ENCODE measurements at places on chromosomes 4 and X. TPM values are rescaled to one million over a fixed set of nuclear protein-coding genes. Genes with fewer than 3 reads are reported as not detected.

Gene STEEP1
- polyA plus RNA-seq = 31.0 TPM

Gene MYOZ2
- 0.28 TPM for polyA plus RNA-seq

Gene VCX3A
- polyA plus RNA-seq = not detected

Gene MAGEC1
- polyA plus RNA-seq = not detected

Gene PAK3
- 6.6 TPM for polyA plus RNA-seq

Gene SORCS2
- polyA plus RNA-seq = 8.3 TPM

Data from renal cortex interstitium (tissue), 15 donors.